Left renal pelvis (tissue), 4 donors: ENCODE measurements at places on chromosomes 1 and 21.

GRCh38 chr1:28139025-28139712 is 37.3 kb downstream of the PTAFR start:
- DNase-seq, result no peak

GRCh38 chr1:53291574-53291973 is 36.3 kb downstream of the LRP8 start:
- no peak for DNase-seq

DNA sequence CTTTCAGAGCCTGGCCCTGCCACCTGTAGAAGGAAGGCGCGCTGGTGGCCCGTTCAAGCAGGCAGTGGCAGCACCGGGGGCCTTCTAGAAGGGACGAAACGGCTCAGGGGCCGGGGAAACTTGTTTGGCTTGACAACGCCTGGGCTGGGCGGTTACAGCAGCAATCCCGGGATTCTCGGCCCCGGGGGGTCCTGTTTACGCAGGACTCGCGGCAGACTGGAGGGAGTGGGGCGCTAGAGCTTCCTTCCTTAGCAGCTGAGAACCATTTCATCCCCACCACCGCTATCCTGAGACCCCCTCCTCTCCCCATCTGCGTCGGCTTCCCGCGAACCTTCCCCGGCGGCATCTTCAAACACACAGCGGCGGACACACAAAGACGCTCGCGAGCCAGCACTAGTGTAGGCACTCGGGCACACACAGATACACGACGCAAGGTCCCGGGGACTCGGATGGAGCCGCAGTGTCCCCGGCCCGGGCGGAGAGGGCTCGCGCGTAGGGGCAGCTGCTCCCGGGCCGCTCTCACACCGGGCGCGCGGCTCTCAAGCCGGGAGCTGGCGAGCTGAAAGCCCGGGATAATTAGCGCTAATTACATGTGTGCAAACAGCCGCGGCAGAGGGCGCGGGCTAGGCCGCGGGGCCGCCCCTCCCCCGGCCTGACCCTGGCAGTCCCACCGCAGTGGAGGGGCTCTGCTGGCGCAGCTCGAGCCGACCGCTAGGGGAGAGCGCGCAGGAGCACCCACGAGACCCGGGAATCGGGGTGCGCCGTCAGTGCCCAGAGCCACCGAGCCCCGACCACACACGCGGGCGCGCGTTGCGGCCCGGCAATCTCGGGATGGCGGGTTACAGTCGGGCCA is 271.4 kb downstream of the FOXD2 start:
- DNase-seq, result no peak

GRCh38 chr21:44711327-44712202 is at the start of gene TSPEAR:
Gene TSPEAR, minus strand, starts transcription at chr21:44711572. Its CDS starts 58 bp downstream, at chr21:44711514.
- no peak for DNase-seq

DNA sequence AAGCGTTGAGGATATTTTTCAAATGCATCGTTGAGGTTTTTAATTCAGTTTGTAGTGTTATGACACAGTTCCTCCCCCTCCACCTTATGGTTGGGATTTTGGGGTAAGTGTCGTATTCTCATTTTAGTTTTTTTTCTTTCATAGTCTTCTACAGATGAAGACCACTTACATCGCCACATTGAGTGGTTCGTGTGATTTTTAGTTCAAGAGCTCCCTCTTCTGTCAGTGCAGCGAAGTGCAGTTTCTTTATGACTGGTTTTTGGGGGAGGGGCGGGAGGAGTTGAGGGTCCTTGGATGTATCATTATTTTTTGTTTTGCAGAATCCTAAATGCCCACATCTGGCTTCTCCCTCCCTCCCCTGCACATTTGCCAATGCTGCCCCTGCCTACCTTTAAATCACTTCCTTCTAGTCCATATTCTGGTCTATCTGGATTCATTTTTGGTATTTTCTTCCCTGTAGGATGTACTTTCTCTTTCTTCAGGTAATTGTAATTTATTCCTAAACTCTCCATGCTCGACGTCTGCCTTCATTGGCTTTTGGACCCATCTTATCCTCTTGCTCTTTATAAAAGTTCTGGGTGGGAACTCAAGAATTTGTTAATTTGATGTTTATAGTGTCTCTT is 433.1 kb downstream of the CAMTA1 start:
- no peak for DNase-seq

- no peak for DNase-seq
Measured at GRCh38 chr1:167090314-167090942, at the start of gene GPA33. Gene GPA33, minus strand, starts transcription at chr1:167090377. Its CDS starts 90 bp downstream, at chr1:167090287.

GRCh38 chr21:25722631-25723030 is 12.1 kb downstream of the ATP5PF start:
- no peak for DNase-seq

DNA sequence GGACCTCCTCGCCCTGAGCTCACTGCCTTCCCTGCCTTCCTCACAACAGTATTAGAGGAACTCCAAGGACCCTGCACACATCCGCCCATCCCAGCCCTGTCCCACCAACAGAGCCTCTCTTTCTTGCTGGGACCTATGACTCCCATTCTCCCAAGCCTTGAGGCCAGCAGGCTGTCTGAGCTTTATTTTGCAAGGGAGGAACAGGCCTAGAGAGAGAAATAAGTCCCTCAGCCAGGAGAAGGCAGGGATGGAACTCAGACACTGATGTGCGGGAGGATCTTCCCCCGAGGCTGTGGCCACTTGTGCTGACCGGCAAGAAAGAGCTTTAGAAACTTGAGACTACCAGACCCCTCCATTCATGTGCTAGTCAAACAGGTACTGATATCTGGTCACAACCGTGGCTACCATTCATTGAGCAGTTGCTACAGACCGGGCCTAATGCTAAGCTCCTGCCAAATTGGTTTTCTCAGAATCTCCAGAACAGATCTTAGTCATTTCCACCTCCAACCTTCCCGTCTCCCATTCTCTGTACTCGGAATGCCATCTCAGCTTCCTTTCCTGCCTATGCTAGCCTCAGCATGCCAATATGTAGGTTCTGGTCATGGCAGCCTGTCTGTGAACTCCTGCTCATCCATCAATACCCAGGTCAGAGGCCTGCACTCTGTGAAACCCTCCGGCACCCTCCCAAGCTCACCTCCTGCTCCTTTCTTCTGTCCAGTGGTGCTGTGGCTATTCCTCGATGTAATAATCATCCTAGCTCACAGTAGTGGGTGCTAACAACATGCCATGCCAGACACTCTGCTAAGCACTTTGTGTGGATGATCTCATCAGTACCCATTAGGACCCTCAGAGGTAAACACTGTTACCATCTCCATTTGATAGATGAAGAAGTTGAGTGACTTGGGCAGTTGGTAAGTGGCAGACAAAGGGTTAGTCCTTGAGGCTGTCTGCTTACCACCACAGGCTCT is 3.8 kb downstream of the TMEM54 start:
- no peak for DNase-seq

GRCh38 chr1:168643152-168643551 is 66.7 kb downstream of the XCL1 start:
- DNase-seq, result no peak

DNA sequence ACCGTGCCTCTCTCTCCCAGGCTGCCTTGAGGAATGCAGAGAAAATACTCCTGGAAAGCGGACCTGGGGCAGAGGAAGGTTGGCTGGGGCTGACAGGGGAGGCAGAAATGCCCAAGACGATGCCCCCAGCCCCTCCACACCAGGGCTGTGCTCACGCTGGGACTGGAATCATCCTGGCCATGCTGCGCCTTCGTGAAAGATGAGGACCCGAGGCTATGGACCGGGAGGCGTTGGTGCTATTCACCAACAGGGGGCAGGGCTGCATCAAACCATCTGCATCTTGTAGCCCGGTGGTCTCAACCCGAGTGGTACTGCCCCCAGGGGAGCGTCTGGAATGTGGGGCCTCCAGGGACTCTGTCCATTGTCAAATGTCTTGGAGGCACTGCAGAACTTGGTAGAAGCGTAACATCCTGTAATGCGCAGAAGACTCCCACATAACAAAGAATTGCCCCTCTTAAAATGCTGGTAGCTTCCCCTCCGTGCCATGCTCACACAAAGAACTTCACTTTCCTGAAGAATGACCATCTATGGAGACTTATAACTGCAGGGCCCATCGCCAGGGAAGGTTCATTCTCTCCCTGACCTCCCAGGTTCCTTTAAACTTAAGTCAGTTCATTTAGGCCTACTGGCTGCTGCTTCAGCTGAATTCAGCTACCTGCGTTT is 251.2 kb downstream of the RRAGC start:
- DNase-seq, result peak; percentile 28

DNA sequence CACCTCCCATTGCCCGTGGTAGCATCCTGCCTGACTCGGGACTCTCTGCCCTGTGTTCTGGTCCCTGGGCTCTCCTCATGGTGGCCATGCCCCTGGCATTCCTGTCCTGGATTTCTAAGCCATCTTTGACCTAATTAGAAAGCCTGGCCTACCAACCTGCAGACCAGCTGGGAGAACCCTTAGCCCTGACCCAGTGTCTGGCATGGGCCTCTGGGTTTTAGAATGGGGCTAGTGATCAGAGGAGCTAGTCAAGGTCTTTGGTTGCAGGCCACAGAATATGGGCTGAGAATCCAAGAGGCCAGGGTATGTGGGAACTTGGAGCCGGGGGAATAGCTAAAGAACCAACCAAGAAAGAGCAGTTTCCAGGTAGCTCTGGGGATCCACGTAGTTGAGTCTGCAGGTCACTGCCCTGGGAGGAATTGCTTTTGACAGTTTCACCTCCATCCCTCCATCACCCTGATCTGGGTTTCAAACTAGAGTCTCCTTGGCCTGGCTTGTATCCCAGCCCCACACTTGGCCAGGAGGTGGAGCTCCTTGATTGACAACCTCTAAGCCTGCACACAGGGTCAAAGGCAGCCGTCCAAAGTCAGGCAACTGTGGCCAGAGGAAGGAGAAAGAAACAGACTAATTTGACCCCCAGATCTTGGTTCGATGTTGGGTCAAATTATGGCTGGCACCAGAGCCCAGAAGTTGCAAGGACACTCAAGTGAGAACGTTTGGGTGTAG is 54.7 kb upstream of the ABCG1 start:
- no peak for DNase-seq

- DNase-seq, result no peak
Measured at GRCh38 chr1:8026976-8027747, 1.1 kb upstream of the ERRFI1 start.
